ENCODE measurements at places on chromosomes 1 and 21.

- DNase-seq = no peak
Observed at GRCh38 chr1:6967431-6968111, 182.3 kb downstream of the CAMTA1 start.

DNA sequence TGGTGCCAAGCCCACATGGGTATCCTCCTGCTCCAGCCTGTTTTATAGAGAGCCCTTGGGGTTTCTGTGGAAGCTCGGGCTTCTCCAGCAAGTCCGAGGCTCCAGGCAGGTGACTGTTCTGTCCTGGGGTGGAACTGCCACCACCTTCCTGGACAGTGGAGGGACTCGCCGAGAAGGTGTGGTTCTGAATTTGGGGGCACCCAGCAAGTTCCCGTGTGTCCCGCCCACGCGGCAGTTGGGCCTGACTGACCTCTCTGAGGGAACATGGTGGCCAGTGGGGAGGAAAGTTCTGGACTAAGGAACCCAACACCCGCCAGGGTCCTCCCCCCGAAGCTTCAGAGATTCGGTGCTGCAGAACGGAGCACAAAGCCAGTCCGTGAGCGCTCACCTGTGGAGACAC, 158.1 kb upstream of the C1orf174 start:
- no peak for DNase-seq

DNA sequence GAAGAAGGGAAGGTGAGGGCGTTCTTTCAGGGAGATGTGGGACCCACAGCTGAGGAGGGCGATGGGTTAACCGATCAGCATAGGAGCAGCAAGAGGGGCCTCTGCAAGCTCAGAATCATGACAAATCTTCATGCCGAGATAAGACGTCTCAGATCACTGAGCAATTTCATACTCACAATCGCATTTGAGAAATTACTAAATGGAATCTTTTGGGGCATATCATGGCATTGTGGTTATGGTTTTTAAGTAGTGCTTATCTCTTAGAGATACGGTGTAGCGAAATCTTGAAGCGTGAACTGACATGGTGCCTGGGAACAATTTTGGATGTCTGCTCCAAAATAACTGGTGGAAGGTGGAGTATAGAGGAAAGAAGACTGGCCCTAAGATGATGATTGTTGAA, 6.2 kb downstream of the TNNT2 start:
- DNase-seq = no peak

DNA sequence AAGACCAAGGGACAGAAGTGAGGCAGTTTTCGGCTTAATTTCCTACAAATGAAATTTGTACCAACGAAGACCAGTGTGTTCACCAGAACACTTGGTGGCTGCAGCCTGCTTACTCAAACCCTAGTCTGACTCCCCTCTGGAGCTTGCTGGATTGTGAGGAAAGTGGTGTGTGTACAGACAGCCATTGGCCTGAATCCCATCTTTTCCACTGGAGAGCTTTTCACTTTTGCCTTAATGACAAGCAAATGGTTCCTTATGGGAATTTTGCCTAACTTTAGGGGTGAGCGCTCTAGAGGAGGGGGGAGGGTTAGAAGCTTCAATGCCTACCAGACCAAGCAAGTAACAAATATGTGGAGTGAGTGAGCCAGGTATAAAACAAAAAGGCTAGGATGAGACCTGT, 17.3 kb downstream of the METTL13 start:
- no peak for DNase-seq

GRCh38 chr1:114079596-114080190, 74.0 kb downstream of the SYT6 start:
- DNase-seq = no peak

GRCh38 chr1:68015369-68015768, 35.1 kb downstream of the DIRAS3 start:
- DNase-seq = peak; percentile 24

DNA sequence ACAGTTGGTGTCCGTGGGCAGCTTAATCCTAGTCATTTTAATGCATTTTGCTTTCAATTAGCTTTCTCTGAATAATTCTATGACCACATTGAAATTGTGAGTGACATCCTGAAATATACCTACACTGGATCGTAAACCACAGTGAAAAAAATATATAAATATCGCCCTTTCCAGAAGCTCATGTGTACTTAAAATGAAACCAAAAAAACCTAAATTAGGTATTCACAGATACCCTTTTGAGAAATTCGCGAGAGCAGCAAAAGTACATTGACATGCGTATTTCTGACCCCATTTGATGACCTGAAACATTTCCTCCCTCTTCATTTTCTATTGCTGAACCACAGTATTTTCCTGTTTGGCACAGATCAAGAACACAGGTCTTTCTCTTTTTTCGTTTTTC, 253.8 kb downstream of the LTN1 start:
- no peak for DNase-seq

DNA sequence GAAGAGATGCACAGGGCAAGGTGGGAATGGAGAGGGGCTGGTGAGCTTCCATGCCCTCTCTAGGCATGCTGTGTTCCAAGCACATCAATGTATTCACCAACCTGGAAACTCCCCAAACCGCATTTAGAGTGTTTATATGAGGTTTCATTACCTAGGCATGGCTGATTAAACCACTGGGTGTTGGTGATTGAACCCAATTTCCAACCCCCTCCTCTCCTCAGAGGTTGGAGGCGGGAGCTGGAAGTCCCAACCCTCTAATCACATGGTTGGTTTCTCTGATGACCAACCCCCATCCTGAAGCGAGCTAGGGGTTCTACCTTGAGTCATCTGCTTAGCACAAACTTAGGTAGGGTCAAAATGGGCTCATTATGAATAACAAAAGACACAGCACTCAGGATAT, 3.0 kb upstream of the PPIE start:
- DNase-seq = no peak

DNA sequence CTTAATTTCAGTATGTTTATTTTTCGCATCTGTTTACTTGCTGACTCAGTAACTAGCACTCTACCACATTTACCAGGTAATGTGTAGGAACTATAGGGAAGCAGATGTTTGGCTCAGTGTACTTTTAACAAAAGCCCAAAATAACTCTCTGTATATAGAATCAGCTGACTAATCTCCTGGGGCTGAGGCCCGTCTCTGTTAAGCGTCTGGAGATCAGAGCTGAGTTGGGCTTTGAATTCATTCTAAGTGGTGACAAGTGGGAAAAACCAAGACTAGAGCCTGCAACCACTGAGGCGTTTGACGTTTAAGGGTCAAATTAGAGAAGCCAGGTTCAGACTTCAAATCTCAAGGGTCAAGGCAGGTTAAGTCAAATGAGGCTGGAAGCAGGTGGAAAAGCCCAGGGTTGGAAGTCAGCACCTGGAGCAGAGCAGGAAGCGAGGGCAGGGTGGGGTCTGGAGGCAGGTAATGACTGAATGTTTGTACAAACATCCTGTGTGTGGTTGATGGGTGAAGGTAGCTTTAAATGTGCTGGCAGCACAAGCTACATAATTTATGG, 56.8 kb upstream of the LYST start:
- DNase-seq = no peak

DNA sequence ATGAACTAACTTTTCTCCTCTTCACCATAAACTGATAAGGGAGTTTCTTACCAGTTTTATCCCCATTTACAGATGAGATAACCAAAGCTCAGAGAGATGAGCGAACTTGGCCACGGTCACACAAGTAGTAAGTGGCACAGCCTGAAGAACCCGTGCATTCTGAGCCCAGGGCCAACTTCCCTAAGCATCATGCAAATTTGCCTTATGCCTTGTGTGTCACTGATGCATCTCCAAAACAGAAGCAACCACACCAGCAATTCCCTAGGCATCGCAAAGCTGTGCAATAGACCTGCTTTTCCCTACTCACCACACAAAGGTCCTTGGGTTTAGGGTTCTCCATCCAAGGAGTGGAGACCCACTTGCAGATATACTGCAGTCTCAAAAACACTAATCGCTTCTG, 304.5 kb upstream of the KAZN start:
- DNase-seq = no peak

DNA sequence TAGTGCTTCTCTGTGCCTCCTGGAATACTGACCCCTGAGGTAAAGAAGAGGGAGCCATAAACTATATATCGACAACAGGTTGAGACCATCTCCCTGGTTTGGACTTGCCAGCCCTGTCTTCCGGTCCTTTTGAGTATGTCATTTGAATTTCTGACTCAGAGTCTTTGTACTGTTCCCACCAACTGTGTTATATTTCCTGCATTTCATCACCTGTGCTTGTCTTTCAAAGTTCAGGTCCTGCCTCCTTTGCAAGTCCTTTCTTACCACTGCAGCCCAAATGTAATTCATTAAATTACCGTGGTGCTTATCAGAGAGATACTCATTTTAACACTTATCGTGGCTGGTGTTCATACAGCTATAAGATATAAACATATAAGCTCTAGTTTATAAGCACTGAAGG, 10.7 kb downstream of the AK5 start:
- no peak for DNase-seq

DNA sequence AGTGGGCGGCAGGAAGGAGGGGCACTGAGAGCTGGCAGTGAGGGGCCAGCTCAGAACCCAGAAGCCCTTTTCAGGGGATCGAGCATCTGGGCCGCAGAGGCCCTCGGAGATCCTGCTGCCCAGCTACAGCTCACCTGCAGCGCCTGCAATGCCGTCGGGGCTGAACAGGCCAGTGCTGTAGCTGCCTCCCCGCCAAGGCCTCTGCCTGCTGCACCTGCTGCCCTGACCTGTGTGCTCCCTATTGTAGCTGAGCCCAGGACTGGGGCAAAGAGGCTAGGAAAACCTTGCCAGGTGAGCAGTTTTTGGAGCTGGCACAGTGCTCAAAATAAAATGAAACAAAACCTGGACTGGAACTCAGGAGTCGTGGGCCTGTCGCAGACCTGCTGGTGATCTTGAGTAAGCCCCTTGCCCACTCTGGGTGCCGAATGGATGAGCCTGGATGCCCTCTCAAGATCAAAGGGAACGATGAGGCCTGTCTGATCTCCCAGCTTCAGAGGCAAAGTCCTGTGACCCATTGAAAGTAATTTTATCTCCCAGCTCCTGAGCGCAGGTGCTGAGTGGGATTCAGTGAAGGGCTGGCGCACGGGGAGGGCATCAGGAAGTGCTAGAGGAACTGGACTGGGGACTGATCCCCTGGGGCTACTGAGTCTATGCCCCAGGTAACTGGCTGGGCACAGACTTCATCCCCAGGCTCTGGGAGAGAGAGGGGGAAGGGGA, 154.6 kb downstream of the FOXD2 start:
- no peak for DNase-seq

GRCh38 chr1:109188200-109188599, 25.5 kb upstream of the SARS1 start:
- no peak for DNase-seq

DNA sequence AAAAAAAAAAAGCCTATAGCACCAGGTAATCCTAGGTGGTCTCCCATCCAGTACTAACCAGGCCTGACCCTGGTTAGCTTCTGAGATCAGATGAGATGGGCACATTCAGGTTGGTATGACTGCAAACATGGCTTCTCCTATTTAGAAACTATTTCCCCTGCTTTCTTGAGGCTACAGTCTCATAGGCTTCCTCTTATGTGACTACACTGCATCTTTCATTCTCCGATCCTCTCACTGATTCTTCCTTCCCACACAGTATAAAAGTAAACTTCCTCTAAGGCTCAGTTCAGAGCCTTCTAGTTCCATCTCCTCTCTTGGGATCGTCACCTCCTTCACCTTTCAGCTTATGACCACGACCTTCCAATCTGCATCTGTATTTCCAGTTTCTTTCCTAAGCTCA, 30.4 kb upstream of the RNF2 start:
- no peak for DNase-seq

- DNase-seq = no peak
Observed at GRCh38 chr1:59052166-59052590, 244.7 kb upstream of the FGGY start.

DNA sequence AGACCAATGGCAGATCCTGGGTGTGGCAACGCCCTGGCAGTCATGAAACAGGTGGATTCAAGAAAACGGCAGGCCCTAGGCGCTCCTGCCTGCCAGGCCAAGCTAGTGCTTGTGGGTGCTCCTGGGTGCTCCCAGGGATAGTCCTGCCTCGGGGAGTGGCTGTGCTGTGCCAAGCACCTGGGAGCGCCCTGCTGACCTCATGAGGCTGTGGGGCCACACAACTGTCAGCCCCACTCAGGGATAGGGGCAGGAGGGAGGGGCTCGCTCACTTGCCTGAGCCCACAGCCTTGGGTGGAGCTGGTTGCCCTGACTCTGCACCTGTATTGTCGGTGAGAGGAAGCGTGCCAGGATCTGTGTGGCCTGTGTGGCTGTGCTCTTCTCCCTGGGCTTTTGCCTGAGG, 9.4 kb downstream of the SNAP47 start:
- no peak for DNase-seq

DNA sequence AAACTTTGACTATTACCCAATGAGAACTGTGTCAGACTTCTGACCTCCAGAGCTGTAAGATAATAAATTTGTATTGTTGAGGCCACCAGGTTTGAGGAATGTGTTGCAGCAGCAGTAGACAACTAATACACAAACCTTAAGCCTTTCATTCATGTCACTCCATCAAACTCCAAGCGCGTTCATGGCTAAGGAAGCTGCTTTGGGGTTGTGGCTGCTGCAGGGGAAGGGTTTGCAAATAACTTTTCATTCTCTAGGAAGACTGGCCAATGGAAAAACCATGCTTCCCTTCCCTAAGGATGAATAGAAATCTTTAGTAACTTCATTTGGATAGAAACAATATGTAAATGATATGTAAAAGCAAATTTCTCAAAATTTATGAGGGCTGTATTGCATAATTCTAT, 170.4 kb downstream of the RHOU start:
- DNase-seq = no peak

DNA sequence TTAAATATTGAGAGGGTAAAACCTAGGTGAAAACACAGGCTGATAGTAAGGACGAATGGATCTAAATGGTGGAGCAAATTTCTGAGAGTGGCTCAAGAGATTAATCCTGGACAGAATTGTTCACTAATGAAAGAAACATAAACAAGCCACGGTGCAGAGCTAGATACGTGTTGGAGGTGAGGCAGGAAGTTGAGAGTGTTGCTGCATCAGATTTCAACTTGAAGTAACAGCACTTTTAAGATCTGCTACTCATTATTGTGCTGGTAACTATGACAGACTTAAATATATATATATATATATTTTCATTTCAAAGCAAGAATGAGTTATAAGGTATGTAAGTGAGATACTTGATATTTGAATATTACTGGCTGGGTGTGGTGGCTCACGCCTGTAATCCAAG, 64.9 kb downstream of the PTGS2 start:
- DNase-seq = no peak

DNA sequence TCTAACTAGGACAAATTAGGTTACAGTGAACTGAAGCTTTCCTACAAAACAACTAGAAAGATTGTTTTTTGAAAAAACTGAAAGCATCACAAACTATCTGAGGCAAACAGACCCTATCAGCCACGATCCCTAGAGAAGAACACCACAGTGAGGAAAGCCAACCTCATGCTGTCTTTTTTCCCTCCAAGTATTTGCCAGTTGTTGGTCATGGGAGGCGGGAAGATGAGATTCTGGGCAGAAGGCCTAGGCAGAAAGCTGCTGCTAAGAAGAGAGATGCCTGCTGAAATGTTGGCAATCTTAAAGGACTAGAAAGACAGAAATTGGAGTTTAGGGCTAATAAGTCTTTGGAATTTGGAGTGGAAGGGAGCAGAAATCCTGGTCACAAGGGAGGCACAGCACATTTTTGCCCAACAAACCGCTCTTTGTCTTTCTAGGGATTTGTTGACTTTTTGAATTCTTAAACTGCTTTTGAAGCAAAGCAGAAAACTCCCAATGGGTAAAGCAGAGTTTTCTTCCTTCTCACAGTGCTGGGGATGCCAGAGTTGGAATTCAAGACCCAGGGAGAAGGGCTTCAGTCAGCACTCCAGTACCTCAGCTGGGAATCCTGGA, 83.9 kb downstream of the MT1HL1 start:
- DNase-seq = no peak

Data from GM04504 (cell line).